ENCODE measurements at places on chromosomes 12 and 14.

GRCh38 chr12:85299053-85299452, 19.0 kb downstream of the ALX1 start:
- no peak for DNase-seq

DNA sequence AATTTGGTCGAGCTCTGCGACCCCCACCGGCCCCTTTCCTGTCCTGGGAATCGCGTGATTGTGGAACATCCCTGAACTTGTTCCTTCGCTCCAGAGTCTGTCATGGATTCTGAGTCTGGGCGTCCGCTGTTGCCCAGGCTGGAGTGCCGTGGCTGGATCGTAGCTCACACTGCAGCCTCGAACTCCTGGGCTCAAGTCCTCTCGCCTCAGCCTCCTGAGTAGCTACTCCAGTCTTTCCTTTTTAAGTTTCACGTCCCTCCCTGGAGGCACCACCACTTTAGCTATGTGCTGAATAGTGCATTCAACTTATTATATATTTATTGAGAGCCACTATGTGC, 698 bp downstream of the ACOT6 start:
- DNase-seq, result no peak

GRCh38 chr12:3201339-3202051, 124.3 kb downstream of the TSPAN9 start:
- DNase-seq, result no peak

DNA sequence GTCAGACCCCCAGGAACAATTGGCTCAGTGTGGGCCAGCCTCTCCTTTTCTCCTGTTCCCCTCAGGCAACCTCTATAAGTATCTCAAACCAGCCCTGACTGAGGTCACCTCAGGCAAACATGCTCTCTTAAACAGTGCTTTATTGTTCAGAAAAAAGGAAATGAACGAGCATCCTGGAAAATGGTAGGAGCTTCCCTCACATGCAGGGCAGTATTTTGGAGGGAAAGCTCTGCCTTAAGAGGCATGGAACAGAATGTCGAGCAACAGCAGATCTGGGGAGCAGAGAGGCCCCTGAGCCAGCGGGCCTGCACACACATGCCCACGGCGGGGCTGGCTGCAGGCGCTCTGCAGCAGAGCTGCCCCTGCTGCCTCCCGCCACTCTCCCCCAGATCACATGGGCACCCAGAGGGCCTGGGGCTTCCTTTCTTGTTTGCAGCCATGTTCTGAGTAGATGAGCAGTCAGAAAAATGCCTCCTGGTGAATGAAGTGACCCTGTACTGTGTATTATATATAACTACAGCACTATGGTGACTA, 42.0 kb downstream of the MOK start:
- DNase-seq, result peak; percentile 43

DNA sequence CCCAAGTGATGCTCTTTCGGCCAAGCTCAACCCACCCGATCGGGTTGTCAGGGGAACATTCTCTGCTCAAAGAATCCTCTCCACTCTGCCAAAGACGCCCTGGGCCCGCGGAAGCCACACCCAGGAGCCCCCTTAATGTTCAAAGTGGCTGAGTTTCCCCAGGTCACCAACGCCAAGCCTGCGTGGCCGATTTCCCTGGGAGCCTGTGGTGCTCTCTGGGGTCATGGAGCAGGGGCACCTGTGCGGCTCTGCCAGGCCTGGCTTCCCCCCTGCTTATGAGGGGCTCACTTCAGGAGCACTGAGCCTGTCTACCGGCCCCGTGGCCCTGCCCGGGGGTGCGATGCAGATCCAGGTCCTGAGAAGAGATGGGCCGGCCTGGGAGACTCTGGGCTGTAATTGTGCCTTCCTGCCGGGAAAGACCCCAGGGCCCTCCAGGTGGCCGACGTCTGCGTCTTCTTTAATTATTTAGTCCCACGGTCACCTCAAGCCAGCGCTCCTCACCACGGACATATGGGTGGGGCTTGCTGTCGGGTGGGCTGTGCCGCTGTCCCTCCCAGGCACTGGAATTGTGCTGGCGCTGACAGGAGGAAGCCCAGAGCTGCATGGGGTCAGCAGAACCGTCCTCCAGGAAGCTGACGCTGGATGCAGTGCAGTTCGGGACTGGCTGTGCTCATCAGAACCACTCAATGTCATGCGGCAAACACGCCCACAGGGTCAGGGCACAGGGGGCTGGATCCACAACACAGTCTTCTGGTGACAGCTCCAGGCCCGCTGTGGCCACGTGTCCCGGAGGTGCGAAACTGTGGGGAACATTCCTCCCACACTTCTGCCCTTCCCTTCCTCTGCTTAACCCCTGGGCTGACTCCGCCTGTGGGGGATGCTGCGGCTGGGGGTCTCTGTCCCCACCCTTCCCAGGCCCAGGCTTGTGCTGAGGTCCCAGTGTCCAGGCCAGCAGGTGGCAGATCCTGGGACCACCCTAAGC, 267.6 kb upstream of the SFSWAP start:
- no peak for DNase-seq

DNA sequence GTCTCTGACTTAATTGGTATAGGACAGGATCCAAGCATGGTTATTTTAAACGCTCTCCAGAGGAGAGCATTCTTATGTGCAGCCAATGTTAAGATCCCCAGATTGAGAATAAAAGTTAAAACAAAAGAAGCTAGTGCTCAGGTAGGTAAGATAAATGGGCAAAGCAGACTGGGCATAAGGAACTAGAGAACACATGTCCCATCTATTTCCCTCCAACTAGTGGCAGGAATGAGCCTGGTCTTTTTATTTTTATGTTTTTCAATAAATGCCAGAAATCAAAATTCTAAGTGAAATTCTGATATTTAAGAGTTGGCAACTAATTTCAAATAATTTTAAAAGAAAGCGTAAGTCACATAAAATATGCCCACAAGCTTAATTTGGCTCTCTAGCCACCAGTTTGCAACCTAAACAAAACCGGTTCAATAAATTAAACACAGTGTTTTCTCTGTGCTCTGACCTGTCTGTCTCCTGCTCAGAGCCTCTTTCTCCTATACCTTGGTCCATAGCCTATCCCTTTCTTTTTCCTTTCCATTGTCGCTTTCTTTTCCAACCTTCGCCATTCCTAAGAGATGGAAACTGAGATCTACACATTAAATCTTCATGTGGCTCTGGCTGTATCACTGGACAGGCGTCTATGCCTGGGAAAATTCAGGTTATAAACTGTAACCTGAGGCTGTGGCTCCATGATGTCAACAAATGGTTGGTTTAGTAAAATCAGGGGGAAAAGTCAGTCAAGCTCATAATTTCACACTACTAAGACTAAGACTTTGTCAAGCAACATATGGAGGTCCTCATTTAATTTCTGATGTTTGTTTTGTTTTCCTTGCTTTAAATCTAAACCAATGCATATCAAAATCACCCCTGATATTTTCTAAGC, 5.5 kb downstream of the SLC38A1 start:
- DNase-seq, result no peak

DNA sequence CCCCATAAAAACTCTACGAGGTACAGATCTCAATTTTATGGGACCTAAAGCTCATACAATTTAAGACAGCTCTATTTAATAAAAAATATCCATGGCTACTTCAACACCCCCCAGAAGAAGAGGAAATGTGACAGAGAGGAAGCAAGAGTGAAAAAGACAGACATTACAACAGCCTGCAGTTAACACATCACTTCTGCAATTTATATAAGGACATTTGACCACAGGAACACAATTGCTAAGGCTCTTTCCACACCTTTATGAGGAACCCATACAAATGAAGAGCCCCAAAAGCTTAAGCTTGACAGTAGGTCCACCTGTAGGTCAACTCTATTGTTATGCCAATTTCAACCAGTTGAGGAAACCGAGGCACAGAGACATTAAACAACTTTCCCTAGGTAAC, 5.6 kb downstream of the OR10P1 start:
- DNase-seq, result no peak

DNA sequence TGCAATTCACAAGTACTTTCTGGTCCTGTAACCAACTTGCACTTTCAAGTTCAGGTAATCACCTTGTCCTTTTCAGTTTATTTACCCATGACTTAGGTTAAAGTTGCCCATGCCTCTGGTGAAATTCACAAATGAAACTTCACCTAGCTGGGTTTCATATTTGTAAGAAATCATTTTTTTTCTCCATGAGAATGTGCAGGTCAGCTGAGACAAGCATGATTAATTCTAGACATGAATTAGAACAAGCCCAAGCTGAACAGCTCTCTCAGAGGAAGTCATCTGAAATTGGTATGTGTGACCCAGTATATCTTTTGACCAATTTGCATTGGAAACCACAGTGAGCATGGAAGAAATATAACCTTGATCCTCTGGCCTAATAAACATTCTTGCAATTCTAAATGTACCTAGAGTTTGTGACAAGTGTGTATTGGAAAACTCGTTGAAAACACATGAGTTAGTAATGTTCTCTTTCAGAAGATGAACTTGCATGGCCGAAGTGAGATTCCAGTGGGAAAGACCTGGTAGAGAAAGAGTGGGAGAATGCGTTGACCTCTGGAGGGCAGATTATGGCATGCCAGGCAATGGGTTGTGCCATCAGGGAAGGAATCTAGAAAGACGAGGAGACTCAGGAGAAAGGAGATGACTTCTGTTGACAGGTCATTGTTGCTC, 486.5 kb downstream of the ZFP36L1 start:
- no peak for DNase-seq

- peak; percentile 32 for DNase-seq
Observed at GRCh38 chr12:118271770-118272417, 100.8 kb downstream of the TAOK3 start.

DNA sequence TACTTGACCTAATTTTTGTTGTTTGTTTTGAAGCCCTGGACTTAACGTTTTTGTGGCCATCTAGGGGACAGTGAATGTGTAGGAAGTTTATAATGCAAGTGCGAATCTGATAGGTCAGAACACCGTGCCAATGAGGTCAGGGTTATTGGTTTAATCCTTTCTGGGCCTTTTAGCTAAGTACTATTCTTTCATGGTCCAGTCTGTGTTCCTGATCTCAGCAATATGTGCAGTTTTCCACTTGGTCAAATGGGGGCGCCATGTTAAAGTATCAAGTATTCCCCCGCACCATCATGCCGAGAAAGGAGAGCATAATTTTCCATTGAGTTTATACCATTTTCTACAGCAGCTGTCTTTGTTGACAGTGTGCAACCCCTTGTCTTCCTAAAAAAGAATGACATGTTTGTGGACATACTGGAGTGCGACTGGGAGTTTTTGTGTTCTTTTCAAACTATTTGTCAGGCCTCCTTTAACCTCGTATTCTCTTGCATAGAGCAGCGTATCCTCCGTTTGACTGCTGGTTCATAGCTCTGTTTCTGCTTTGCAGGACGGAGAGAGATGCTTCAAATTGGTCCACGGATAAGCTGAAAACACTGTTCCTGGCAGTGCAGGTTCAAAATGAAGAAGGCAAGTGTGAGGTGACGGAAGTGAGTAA, 1.3 kb downstream of the AHSA1 start:
- DNase-seq, result peak; percentile 45

GRCh38 chr14:95041477-95042020, 115.8 kb downstream of the DICER1 start:
- DNase-seq, result no peak

GRCh38 chr14:21436567-21437062, 19.3 kb downstream of the CHD8 start:
- no peak for DNase-seq

GRCh38 chr14:68819260-68819691, 26.4 kb upstream of the ZFP36L1 start:
- DNase-seq, result no peak

GRCh38 chr14:68198713-68199495, 379.3 kb downstream of the RAD51B start:
- DNase-seq, result no peak

- no peak for DNase-seq
Observed at GRCh38 chr12:115194857-115195256, 510.9 kb upstream of the TBX3 start.

GRCh38 chr14:36052681-36053080, 123.8 kb downstream of the PTCSC3 start:
- DNase-seq, result no peak

GRCh38 chr12:93370947-93371346, 6.8 kb upstream of the NUDT4 start:
- no peak for DNase-seq

DNA sequence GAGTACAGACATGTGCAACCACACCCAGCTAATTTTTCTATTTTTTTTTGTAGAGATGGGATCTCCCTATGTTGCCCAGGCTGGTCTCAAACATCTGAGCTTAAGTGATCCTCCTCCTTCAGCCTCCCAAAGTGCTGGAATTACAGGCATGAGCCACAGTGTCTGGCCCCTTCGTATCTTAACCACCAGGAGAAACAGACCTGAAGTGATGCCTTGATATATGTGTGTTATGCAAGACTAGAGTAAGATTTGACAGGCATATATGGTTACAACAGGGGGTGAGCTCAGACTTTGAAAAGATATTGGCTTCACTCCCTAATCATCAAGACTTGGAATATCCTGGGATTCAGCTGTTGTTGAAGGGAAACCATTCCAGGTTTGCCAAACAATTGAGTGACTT, 10.7 kb upstream of the GALNT6 start:
- no peak for DNase-seq

DNA sequence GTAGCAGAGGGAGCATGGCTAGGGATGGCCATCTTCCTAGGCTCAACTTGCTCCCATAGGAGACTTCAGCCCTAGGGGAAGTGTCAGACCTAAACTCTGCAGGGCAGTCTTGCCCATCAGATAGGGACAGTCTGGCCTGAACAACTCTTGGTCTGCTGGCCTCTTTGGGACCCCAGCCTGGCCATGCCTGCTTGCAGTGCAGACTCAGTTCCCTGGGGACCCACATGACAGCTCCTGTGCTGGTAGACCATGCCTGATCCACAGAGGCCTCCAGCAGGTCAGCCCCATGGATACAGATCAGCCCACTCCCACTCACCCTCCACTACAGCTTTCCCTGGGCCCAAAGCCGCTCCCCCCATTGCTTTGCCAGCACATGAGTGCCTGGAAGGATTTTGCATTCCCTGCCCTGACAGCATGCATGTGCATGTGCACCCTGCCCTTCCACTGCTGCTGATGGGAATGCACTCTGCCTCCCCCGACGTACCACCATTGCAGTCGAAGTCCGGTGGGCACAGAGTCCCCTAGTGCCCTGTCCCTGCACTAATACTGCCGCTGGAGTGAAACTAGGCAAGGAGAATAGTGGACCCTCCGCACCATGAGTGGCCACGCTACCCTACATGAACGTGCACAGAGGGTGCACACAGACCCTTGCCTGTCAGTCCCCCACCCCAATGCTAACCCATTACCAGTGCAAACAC, 841.4 kb downstream of the FSCB start:
- DNase-seq, result no peak

DNA sequence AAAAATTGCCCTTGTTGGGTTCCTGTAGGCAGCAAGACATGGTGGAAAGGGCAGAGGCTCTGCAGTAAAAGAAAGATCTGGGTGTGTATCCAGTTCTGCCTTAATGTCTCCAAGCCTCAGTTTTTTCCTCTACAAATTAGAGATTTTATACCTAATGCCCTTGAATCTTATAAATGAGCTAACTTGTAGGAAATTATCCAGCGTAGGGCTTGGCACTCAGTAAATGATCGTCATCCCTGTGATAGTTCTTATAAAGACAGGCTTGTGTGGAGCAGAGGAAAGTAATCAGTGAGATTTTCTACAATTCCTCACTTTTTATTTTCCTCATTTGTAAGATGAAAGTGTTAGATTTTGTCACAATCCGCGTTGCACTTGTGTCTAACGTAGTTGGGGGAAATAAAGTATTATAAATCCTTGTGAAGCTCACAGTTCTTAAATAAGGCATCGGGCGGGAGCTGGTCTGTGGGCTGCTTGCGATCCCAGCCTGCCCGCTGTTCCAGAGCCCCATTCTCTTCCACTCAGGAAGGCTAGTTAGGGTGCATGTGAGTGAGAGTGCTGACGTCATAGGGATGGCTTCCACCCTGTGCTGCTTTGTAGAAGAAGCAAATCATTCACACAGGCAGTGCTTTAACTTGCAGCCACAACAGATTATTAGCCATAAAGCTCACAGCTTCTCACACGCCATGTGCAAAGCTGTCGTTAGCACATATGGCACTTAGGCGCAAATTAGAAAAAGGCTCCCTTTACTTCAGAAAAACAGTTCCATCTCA, 87.6 kb downstream of the EML1 start:
- no peak for DNase-seq

All from NCI-H1048 (cell line).